ENCODE measurements at places on chromosomes 2 and 18.

DNA sequence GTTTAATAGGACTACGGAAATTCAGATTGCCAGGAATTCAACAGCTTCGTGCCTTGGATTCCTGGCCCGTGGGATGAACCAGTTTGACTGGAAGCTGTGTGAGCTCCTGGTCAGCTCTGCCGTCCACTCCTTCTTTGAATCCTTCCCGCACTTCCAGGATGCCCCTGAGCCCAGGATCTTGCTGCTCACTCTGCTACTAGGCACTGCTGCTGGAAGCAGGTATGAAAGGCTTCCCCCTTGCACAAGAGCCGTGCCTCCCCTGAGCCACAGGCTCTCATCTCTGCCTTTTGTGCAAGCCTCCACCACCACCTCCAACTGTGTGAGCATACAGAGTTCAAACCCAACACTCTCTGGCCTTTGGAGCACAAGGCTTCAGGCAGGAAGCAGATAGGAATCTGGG is 34.9 kb downstream of the EN1 start:
- DNase-seq = no peak

GRCh38 chr18:3040881-3041280 is 27.9 kb upstream of the LPIN2 start:
- no peak for DNase-seq

DNA sequence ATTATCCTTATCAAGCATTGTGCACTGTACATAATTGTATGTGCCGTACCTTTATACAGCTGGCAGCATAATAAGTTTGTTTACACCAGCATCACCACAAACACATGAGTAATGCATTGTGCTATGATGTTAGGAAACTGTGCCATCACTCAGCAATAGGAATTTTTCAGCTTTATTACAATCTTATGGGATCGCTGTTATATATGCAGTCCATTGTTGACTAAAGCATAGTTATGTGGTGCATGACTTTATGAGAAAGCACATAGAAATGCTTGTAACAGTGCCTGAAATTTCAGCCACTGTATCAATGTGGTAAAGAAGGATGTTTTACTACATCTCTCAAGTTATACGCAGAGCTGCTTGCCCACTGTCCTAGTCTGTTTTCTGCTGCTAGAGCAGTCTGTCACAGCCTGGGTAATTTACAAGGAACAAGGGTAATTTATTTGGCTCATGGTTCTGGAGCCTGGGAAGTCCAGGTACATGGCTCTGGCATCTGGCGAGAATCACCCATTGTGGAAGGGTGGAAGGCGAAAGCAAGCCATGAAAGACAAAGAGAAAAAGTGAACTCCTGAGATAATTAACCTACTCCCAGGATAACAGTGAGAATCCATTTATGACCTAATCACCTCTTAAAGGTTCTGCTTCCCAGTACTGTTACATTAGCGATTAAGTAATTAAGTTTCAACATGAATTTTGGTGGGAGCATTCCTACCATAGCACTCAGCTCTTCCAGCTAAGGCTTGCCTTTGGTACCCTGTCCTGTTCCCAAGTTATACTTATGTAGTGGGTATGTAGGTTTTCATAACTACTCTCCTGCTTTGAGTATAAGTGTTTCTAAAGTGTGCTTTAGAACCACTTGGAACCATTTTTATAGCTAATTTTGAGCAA is 4.6 kb downstream of the MAP3K20 start:
- DNase-seq = peak; percentile 52

GRCh38 chr18:49431165-49431962 is 29.1 kb downstream of the DYM start:
- DNase-seq = peak; percentile 5

GRCh38 chr2:238513346-238513745 is 86.6 kb downstream of the ASB1 start:
- peak; percentile 76 for DNase-seq
